Activated CD8-positive, alpha-beta memory T cell treated with anti-CD3 and anti-CD28 coated beads for 1 hour (primary cell): ENCODE measurements at places on chromosomes 2 and 18.

GRCh38 chr2:173978447-173978846 lies 13.3 kb upstream of the SP3 start:
- no peak for DNase-seq

DNA sequence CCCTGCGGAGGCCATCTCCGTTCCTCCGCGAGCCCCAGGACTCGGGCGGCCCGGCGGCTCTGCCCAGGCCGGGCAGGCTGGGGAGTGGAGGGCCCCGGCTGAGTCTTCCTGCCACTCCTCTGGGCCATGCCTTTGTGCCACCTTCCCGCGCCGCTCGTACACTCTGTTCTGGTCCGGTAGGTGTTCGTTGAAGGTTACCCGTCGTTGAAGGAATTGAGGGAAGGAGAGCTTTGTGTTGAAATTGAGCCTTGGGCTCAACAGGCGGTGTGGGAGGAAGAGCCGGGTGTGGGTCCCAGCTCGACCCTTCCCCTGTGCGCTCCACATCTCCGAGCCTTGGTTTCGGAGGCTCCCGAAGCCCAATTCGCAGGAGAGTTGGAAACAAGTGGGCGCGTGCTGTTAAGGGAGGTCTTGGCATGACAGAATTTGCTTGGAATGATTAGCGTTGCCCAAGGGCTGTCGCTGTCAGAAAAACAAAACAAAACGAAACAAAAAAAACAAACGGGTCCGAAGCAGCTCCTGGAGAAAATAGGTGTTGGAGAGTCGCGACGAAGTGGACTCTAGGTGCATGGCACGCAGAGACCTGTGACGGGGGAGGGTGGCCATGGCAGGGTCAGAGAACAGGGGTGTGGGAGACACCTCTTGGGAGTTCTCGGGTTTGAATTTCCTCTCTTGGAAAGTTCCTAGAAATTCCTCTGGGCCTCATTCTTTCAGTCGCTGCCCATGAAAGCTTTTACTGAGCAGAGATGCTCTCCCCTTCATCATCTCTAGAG lies 1.2 kb upstream of the MZT2A start:
- DNase-seq: no peak

- no peak for DNase-seq
Observed at GRCh38 chr18:35071819-35072247, 30.6 kb downstream of the MAPRE2 start.

GRCh38 chr2:175852879-175853615 lies 149.0 kb downstream of the LNPK start:
- no peak for DNase-seq

DNA sequence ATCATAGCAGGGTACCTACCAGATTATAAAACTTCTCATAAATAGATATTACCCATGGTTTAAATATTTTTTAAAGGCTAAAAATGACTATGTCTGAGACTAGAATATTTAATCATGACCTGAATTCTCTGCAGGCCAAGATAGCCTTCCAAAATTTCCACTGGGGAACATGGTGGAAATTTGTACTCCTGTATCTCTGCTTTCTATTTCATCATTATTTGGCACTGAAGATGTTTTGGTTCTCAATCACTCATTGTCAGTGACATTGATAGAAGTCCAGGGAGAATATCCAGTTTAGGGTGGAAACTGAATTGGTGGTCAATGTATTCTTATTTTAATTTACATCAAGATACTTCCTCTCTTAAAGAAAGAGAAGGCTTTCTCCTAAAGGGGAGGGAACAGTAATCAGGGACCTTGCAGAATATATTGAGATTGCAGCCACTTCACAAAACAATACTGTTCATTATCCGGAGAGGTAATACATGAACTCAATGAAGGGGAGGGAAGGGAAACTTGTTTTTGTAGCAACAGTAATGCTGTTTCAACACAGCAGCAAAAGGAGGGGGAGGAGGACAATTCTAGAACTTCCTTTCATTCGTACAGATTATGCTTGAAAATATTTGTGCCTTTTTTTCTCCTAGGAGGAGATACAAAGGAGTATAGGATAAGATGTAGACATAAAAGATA lies 34.1 kb downstream of the EEF1B2 start:
- no peak for DNase-seq

DNA sequence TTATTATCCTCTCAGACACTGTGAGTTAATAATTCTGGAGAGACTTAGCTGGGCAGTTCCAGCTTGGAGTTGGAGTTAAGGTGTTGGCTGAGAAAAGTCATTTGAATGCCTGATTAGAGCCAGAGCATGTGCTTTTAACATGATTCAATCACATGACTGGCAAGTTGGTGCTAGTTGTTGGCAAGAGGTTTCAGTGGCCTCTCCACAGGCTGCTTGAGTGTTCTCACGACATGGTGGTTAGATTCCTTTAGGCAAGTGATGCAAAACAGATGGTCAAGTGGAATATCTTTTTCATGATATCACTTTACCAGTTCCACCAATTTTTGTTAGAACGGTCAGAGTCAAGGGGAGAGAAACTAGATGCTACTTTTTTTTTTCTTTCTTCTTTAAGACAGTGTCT lies 262.7 kb upstream of the FN1 start:
- no peak for DNase-seq

DNA sequence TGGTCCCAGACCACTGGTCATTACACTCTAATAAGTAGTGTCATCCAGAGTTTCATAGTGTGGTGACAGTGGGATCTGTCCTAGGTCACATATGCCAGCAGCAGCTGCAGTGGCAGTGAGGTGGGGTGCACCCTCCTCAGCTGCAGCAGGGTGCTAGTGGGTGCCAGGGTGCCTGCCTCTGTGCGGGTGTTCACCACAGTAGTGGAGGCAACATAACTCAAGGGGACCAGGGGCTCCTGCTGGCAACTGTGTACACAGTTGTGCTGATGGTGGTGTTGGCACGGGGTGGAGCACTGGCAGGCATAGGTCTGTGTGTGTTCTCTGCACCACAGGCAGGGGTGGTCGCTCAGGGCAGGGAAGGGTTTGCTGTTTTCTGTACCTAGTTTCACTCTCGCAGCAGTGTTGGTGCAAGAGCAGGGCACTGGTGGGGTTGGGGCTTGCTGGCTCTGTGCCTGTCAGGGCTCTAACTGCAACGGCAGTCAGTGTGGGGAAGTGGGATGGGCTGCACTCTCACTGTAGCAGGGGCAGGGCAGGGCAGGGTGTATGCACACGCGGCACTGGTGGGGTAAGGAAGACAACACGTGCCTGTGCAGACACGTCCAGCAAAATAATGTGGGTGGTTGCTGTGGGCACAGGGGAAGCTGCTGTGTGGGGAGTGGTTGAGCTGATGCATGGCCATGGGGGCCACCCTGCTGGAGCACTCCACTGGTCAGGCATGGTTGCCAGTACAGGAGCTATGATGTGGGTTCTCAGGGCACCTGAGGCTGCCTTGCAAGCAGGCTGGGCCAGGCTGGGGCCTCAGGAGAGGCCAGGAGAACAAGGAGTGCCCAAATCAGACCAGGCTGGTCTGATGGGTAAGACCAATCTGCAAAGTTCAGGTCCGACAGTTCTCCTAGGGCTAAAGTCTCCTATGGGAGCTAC lies 226.6 kb downstream of the MEIS1 start:
- DNase-seq: no peak

- DNase-seq: no peak
Observed at GRCh38 chr2:6913415-6914157, 3.6 kb upstream of the RNF144A start.
